GM23338 (cell line): ENCODE measurements at places on chromosomes 1 and 21.

GRCh38 chr1:112342558-112342957 is 53.5 kb upstream of the CTTNBP2NL start:
- H3K36me3 ChIP-seq: no peaks in the 10 kb centered on the region
- DNase-seq: no peak
- H3K4me3 ChIP-seq: no peak overlapping the region
- no peaks in the 10 kb centered on the region for H3K4me1 ChIP-seq
- no peak overlapping the region for H3K27ac ChIP-seq
- H3K27me3 ChIP-seq: no peaks in the 10 kb centered on the region

- H3K4me1 ChIP-seq: no peaks in the 10 kb centered on the region; the same call in 1 of the 2 replicates
- DNase-seq: no peak
- H3K36me3 ChIP-seq: no peaks in the 10 kb centered on the region
- H3K4me3 ChIP-seq: no peak overlapping the region
- H3K27ac ChIP-seq: no peak overlapping the region
- H3K27me3 ChIP-seq: no peaks in the 10 kb centered on the region
These were observed 34.7 kb downstream of the LRP8 start for GRCh38 chr1:53293123-53293522.

- H3K4me3 ChIP-seq: no peak overlapping the region
- DNase-seq: no peak
- H3K36me3 ChIP-seq: no peaks in the 10 kb centered on the region
- no peak overlapping the region for H3K27ac ChIP-seq
These were observed 49.8 kb upstream of the SCAF4 start for GRCh38 chr21:31781737-31782136.

DNA sequence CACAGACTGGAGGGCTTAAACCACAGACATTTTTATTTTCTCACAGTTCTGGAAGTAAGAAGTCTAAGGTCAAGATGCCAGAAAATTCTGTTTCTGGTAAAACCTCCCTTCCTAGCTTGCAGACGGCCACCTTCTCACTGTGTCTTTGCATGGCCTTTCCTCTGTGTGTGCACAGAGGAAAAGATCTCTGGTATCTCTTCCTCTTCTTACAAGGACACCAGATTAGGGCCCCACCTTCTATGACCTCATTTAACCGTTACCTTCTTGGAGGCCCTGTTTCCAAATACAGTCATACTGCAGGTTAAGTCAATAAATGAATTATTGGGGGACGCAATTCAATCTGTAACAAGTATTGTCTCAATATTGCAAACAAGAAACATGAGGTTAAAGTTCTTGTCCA is 63.0 kb upstream of the PRDX6 start:
- no peak overlapping the region for H3K27ac ChIP-seq
- H3K4me3 ChIP-seq: no peak overlapping the region
- H3K36me3 ChIP-seq: no peaks in the 10 kb centered on the region

- no peak overlapping the region for H3K4me3 ChIP-seq
- H3K27me3 ChIP-seq: no peaks in the 10 kb centered on the region
- DNase-seq: peak; percentile 31
- no peak overlapping the region for H3K27ac ChIP-seq
These were observed 10.6 kb upstream of the GADD45A start for GRCh38 chr1:67674260-67675011.

DNA sequence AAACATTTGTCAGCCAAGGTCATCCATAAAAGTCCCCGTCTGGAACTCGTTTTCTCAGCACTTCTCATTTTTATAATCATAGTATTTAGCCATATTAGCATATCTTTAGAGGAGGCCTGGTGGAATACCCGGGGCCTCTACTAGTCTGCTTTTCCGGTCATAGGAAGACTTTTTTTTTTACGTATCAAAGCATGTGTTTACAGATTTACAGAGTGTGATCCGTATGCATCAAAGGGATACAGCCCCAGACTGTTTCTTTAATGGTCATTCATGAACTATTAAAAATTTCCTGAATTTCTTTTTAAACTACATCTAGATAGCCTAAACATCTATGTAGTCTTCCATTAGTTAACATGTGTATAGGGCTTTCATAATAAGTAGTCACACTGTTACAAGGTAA is 23.5 kb upstream of the DEGS1 start:
- no peak overlapping the region for H3K27ac ChIP-seq
- peaks cover 8% of the 10 kb centered on the region for H3K4me1 ChIP-seq
- peaks cover 18% of the 10 kb centered on the region; the same call in 1 of the 2 replicates for H3K36me3 ChIP-seq
- no peaks in the 10 kb centered on the region for H3K27me3 ChIP-seq
- DNase-seq: no peak

DNA sequence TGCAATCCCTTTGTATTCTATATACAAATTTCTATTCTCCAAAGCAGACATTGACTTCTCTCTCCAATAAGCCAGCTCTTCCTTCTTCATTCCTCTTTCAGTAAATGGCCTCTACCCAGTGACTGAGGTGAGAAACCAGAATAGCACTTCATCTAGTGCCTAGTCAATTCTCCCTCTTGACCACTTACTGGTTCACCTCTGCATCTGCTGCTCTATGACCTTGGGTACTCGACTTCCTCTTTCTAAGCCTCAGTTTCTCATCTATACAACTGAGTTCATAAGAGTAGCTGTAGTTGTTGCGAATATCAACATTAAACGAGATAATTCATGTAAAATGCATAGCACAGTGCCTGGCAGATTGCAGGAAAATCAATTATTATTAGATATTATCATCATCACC is 12.4 kb downstream of the LYST start:
- H3K36me3 ChIP-seq: no peaks in the 10 kb centered on the region
- H3K4me3 ChIP-seq: no peak overlapping the region
- no peak for DNase-seq

GRCh38 chr1:204429746-204430145 is 18.1 kb upstream of the PPP1R15B start:
- no peaks in the 10 kb centered on the region for H3K4me1 ChIP-seq
- peak; percentile 25 for DNase-seq
- H3K36me3 ChIP-seq: peaks cover 3% of the 10 kb centered on the region
- H3K4me3 ChIP-seq: no peak overlapping the region
- H3K27me3 ChIP-seq: no peaks in the 10 kb centered on the region

DNA sequence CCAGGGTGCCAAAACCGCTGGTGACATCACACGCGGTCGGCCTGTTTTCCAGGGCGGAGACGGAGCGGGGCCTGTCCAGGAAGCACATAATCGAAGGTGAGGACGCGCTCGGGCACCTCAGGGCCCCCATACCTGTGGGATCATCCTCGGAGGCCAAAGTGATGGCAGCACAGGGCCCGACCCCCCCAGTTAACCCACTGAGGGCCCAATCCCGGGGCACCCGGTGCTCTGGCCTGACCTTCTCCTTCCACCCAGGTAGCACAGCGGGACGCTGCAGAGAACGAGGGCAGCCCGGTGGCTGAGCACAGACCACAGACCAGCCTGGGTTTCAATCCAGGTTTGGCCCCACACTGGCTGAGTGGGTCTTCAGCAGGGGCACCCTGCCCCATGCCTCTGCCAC is 43.3 kb downstream of the KCNAB2 start:
- H3K27ac ChIP-seq: no peak overlapping the region
- DNase-seq: no peak
- H3K36me3 ChIP-seq: no peaks in the 10 kb centered on the region

GRCh38 chr1:200400556-200400955 is 9.3 kb downstream of the ZNF281 start:
- H3K36me3 ChIP-seq: peaks cover 10% of the 10 kb centered on the region; the same call in 1 of the 2 replicates
- H3K4me1 ChIP-seq: peaks cover 55% of the 10 kb centered on the region
- no peak for DNase-seq
- peak overlapping the region; percentile 29 for H3K27ac ChIP-seq
- H3K27me3 ChIP-seq: no peaks in the 10 kb centered on the region
- no peak overlapping the region for H3K4me3 ChIP-seq

- no peaks in the 10 kb centered on the region for H3K4me1 ChIP-seq
- no peaks in the 10 kb centered on the region for H3K36me3 ChIP-seq
- no peak overlapping the region for H3K27ac ChIP-seq
- no peaks in the 10 kb centered on the region for H3K27me3 ChIP-seq
- no peak overlapping the region for H3K4me3 ChIP-seq
These were observed 74.7 kb downstream of the RIPK4 start for GRCh38 chr21:41692185-41692565.

- no peaks in the 10 kb centered on the region for H3K36me3 ChIP-seq
- no peaks in the 10 kb centered on the region for H3K27me3 ChIP-seq
- no peaks in the 10 kb centered on the region for H3K4me1 ChIP-seq
- no peak overlapping the region for H3K4me3 ChIP-seq
- peak; percentile 76 for DNase-seq
These were observed 1530.1 kb upstream of the TPTE start for GRCh38 chr21:8991088-8991907.

GRCh38 chr1:87084244-87084836 is 169.9 kb downstream of the HS2ST1 start:
- no peaks in the 10 kb centered on the region for H3K36me3 ChIP-seq
- no peaks in the 10 kb centered on the region for H3K27me3 ChIP-seq
- no peak overlapping the region for H3K27ac ChIP-seq
- H3K4me3 ChIP-seq: no peak overlapping the region
- H3K4me1 ChIP-seq: peaks cover 5% of the 10 kb centered on the region; the same call in 1 of the 2 replicates

GRCh38 chr21:25441835-25442234 is 165.4 kb downstream of the MRPL39 start:
- H3K36me3 ChIP-seq: no peaks in the 10 kb centered on the region
- no peak overlapping the region for H3K4me3 ChIP-seq
- no peak overlapping the region for H3K27ac ChIP-seq
- DNase-seq: no peak
- no peaks in the 10 kb centered on the region for H3K27me3 ChIP-seq
- no peaks in the 10 kb centered on the region for H3K4me1 ChIP-seq

DNA sequence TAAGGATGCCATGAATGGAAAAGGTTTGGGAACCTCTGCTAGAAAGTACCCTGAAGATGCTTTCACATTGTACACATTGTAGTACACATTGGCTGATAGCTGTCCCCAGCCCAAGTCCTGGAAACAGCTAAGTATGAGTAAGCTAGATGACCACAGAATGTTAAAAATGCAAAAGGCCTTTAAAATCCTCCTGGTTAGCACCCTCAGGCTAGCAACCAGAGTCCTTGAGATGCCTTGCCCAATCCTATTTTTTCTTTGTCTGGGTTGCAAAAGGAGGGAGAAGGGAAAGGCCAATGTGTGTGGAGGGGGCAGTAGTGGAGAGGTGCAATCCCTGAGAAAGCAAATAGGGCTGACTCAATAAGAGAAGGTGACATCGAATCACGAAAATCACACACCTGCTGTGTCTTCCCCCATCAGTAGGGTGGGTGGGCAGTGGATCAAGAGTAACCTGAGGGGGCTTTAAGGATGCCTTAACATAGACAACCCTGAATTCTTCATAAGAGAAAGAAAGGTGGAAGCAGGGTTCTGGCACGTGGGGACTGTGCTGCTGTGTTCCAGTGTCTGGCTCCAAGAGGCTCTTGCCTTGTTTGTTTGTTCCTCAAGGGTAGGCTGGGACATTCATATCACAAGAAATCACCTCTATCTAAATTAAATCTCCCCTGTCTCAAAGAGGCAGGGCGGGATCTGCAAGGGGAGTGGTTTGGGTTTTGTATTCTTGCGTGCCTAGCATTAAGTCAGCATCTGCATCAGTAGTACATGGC is 266.2 kb upstream of the PLXNA2 start:
- no peak overlapping the region for H3K4me3 ChIP-seq
- no peak for DNase-seq
- H3K4me1 ChIP-seq: no peaks in the 10 kb centered on the region
- H3K36me3 ChIP-seq: no peaks in the 10 kb centered on the region
- H3K27ac ChIP-seq: no peak overlapping the region

DNA sequence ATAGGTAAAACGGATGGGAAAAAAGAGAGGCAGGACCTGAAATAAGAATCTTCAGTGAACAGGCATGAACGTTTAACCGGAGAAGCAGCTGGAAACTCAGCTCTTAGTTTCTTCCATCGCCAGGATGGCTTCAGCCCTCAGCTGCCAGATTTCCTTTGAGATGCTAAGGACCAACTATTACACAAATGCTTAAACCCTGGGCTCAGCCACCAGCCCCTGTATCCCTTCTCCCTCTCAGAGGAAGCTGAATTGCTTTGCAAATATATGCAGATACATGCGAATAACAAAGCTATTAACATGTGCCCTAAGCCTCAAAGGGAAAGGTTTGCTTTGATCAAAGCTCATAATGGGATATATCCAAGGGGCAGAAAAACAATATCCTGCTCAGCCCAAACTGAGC is 515.1 kb downstream of the OMA1 start:
- H3K27ac ChIP-seq: peak overlapping the region; percentile 95
- H3K4me1 ChIP-seq: peaks cover 48% of the 10 kb centered on the region
- H3K4me3 ChIP-seq: peak overlapping the region; percentile 24; the same call in 1 of the 2 replicates
- H3K27me3 ChIP-seq: no peaks in the 10 kb centered on the region

GRCh38 chr1:179007233-179007632 is 18.5 kb upstream of the FAM20B start:
- no peak overlapping the region for H3K4me3 ChIP-seq
- no peaks in the 10 kb centered on the region for H3K36me3 ChIP-seq
- DNase-seq: no peak
- no peak overlapping the region for H3K27ac ChIP-seq
- peaks cover 4% of the 10 kb centered on the region; the same call in 1 of the 2 replicates for H3K4me1 ChIP-seq

DNA sequence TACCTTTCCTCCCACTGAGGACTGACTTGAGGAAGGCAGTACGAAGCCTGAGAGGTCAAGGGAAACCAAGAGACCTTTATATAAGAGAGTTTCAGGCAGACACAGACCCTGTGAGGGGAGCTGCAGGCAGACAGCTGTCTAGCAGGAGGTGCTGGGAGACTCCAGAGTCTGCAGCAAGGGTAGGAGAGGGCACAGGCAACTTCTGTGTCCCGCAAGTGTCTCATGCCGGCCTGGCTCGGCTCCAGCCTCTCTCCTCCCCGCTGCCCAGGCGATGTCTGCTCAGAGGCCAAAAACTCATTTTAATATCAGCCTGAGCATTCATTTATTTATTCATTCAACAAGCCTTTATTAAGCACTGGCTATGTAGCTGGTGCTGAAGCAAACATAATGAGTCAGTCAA is 83.0 kb downstream of the KIRREL1 start:
- DNase-seq: no peak
- H3K27me3 ChIP-seq: no peaks in the 10 kb centered on the region
- no peak overlapping the region for H3K4me3 ChIP-seq
- H3K36me3 ChIP-seq: no peaks in the 10 kb centered on the region; the same call in 1 of the 2 replicates
- peaks cover 41% of the 10 kb centered on the region for H3K4me1 ChIP-seq
- H3K27ac ChIP-seq: 0 out of 2 replicates have a peak overlapping the region, but pooled peaks have one; percentile 63
